ENCODE measurements at places on chromosomes 12 and 14.
A peak's percentile ranks its signal among the peaks of the same experiment; 100 is the strongest.

GRCh38 chr14:97948841-97949240 lies 1151.7 kb downstream of the VRK1 start:
- DNase-seq, result no peak

GRCh38 chr12:122878780-122879612 lies 16.9 kb downstream of the VPS37B start:
- no peak for DNase-seq

DNA sequence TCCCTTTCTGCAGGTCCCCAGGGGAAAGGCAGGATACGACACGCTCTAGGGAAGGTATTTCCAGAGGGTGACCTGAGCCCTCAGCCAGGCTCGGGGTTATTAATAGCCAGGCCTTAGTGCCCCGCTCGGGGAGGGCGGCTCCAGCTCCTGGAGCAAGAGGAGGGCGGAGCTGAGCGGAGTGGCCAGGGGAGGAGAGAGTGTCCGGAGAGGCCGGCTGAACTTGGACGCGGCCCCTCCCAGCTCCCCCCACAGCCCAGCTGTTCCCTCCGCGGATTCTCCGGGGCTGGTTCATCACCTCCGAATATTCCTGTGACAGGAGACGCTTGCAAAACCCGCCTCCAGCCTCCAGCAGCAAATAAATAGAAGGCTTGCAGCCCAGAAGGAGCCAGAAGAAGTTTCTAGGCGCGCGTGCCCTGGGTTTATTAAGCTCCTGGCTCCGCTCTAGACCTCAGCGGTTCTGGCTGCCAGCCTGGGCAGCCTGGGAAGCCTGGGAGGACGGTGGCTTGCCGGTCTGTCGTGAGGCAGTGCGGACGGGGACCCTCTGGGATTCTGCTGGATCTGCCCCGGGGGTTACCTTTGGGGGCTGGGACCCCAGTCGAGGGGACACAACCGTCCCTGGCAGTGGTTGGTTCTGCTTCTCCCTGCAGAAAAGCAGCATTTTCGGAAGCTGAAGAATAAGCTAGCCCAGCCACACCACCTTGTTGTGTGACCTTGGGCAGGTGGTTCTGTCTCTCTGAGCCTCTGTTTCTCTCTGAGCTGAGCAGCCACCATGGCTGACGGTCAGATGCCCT lies at the start of gene HSPB8:
Gene HSPB8 (plus strand): TSS at position 388 of the 791 bp plus-strand sequence. CDS start 382 bp downstream, at position 770.
- peak; percentile 85 for DNase-seq

DNA sequence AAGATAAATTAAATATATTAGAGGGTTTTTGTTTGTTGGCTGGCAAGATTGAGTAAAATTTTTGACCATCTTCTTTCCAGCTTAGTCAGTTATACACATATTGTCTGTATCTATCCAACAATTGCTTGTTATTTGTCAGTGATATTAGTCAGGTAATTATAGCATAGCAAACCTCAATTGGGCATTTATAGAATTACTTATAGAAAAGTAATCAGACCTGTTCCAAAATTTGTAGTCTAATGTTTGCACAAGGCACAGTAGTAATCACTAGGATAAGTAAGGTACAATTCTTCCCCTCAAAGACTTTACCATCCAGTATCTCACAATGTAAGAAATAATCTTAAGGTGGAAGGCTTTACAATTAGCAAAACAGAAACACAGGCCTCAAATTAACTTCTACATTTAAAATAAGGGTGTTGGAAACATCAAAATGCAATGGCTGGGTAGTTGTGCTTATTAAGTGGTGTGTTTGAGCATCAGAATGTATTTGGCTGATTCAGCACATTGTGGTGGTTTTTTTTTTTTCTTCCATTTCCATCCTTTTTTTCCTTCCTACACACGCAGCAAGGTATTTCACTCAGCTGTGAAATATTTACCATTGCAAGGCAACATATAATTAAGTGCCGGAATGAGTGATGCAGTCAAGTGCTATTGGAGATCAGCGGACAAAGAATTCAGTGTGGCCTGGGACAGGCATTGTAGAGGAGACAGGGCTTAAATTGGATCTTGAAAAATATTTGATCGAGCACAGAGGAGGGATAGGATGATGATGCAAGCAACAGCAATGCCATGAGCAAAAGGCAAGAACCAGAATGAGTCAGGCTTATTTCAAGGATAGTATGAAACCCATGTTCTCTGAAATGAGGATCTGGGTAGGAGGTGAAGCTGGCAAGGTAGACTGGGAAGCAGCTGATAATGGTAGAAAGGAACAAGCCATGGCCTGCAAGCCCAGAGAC lies 178.2 kb downstream of the AKAP6 start:
- peak; percentile 79 for DNase-seq

- DNase-seq, result peak; percentile 62
Observed at GRCh38 chr12:105920161-105920684, 218.5 kb downstream of the NUAK1 start.

DNA sequence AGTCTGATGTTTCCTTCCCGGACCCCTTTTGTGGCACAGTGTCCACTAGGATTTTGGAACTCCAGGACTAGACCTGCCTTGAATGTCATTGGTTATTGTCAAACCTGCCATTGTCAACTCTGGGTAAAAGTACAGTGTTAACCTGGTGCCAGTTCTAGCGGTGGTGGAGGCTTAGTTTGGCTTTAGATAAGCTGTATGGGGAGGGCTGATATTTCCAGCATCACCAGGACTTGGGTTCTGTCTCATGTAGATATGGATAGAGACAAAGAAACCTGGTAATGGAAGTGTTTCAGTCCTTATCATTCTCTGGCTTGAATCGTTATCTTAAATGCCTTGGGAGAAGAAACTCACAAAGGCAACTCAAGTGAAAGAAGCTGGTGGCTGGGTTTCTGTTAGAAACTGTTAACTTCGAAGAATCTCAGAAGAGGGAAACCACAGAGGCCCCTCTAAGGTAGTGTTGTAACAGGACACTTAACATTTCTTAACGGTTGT lies 10.6 kb downstream of the CHST11 start:
- DNase-seq, result no peak

DNA sequence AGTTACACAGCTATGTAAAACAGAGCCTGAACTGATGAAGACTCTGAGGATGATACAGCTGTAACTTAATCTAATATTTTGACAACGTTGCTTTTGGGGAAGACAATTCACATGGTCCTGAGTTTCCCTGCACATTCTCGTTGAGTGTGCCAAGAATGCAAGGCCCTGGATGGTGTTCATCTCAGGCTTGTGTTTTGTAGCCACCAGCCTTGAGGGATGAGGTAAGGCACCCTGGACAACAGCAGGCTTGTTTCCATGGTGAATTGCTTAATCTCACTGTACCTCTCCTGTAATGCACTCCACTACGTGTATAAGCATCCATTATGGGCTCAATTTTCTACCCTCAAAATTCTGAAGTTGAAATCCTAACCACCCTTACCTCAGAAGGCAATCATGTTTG lies 2.1 kb downstream of the CATSPERB start:
- no peak for DNase-seq

DNA sequence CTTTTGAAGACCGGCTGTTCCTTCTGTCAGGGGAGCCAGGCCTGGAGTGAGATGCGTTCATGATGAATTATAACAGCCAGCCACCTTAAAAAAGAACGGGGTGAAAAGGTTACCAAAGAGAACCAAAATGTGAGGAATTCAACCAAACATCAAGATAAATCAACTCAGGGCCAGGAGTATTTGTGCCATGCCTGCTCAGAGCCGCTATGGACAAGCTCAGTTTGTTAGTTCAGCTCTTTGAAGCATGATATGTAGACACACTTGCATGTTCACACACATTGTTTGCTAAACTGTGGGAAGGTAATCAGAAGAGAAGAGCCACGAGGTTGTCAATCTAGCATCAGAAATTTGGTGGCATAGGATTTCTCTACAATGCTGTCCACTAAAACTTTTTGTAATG lies 367.4 kb upstream of the TBX3 start:
- no peak for DNase-seq

DNA sequence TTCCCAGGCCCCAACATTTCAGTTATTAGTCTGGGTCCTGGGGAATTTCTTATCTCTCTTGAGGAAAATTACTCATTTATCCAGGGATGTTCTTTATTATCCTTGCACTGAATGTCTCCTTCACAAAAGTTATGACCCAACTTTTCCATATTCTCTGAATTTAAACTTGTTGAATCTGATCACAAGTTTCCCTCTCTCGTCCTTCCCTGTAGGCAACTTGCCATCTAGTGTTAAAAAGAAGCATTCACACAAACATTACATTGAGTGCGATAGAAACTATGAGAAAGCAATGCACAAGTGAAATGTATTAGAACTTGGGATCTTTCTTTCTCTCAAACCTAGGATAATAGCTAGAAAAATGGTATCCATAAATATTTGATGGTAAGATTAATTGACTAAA lies 608.4 kb downstream of the FSCB start:
- peak; percentile 25 for DNase-seq

- DNase-seq, result no peak
Observed at GRCh38 chr12:52336641-52337040, 15.4 kb upstream of the KRT83 start.

DNA sequence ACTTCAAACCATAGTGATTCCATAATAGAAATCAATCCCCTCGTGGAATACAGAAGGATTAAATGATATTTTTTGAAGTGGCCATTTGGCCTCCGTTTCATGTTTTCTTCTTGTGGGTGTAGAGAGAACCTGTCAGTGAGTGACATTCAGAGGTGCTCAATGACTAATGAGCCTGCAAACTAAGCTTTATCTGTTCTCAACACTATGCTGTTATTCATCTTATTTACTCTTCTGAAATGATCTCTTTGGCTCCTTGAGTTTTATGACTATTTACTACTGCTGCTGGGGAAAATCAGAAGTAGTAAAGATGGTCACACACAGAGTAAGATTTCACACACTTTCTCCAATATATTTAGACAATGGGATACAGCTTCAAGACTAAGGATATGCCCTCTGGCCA lies 30.4 kb downstream of the ATP2B1 start:
- no peak for DNase-seq

- DNase-seq, result no peak
Observed at GRCh38 chr14:61451891-61452400, 130.6 kb downstream of the PRKCH start.

- no peak for DNase-seq
Observed at GRCh38 chr14:34538871-34539406, 562 bp downstream of the EAPP start.

DNA sequence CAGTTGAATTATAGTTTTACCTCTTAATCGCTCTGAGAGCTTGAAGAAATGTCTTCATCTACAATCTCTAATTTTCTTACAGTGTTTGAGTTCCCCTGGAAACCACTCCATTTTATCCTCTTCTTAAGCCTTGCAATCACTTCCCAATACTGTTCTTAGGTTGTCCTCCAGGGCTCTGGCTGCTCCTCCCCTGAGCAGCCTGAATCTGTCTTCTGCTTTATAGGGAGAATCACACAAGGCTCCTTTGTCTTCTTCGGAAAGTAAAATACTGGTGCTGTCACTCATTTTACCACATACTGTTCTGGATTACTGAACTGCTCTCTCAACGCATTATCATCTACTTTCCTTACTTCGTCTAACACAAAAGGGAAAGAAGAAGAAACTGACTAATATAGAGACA lies 133.7 kb downstream of the MDGA2 start:
- no peak for DNase-seq

DNA sequence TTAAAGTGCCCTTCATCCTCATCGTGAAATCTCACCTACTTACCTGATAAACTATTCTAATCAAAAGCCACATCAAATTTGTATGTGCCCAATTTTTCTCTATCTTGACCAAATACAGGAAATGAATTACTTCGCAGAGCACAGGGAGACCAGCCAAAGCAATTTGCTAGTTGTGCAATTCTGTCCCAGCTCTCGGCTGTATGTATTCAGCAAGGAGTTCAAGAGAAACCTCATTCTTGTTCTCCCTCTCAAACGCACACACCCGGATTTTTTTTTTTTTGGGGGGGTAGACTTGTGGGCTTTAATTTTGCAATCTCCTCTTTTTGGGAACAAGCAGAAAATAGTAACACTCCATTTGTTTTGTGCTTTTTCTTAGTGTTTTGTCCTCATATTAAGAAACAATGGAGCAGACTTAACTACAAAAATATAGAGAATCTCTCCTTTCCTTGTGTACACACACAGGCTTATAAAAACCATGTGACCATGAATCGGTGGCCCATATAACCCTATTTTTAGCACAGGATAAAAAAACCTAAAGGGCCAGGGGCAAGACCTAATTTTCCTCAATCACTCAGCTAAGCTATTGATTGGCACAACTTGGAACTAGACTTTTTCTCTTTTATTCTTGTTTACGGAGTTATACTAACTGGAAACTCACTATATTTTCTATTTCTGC lies 64.2 kb downstream of the MBIP start:
- peak; percentile 8 for DNase-seq

- DNase-seq, result no peak
Observed at GRCh38 chr14:76104802-76105355, 46.8 kb upstream of the GPATCH2L start.

DNA sequence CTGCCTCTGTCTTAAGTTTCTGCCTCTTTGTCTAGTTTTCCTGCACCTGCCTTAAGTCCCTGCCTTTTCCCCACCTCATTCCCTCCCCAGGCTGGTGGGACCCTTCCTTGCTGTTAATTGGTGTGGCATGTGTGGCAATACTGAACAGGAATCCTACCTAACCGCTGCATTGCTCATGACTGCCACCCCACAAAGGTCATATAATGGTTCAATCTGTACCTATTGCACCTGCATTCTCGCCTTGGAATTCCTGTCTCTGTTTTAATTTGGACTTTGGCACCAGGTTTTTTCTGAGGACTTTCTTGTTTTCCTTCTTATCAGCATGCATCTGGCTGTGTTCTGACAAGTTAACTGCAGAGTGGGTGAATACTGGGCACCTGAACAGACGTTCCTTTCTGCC lies 966.2 kb upstream of the TMEM132C start:
- DNase-seq, result no peak

- DNase-seq, result no peak
Observed at GRCh38 chr12:23885394-23885793, 64.1 kb downstream of the SOX5 start.

DNA sequence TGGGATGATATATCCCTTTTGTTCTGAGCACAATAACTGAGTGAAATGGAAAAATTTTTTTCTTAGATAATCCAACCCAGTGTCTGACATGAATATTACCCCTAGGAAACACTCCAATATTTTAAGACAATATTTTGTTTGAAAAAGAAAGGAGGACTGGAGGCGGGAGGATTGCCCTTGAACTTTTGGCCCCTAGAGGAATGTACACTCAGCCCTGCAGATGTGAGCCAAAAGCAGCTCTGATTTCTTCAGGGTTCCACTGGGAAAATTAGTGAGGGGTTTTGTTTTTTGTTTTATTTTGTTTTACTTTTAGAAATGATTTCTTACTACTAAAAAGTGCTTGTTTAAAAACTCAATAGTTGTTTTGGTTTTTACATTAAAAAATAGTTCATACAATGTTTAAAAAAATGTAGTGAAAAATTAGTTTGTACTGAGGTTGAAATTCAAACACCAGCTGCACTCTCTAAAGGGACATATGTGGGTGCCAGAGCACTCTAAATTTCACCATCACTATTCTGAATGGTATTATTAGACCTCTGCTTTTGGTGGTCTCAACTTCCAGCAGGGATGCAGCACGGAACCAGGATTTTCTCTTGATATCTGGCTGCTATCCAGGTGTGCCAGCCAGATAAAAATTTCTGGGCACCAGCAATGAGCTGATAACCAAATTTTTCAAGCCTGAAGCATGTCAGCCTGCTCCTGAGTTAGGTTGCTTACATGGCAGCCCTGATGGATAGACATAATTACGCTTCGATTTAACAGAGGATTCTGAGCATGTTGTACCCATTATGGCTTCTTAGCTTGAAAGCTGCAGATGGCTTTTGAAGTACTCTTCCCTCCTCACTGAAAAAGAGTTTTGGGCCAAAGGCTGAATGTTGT lies 141.9 kb downstream of the ANO6 start:
- peak; percentile 71 for DNase-seq

Measured in muscle of back (tissue), 13 donors.